ENCODE measurements at places on chromosomes 3 and 15.

GRCh38 chr3:192652727-192653126 lies 74.6 kb downstream of the FGF12 start:
- no peak for DNase-seq

DNA sequence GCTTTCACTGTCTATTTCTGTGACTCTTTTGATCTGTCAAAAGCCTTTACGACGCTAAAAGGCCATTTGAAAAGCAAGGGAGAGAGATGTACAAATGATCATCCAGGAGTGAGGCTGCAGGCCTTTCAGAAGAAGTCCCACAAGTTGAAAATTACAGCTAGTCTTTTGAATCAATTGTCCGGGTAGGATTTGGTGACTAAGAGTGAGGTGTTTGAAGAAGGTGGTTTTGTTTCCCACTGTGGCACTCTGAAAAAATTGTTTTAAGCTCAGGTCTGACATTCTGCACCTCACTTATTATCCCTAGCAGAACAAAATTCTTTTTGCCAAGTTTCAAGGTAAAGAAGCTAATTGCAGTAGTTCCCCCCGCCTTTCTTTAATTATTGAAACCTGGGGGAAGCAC lies 50.8 kb upstream of the TMEM108 start:
- no peak for DNase-seq

GRCh38 chr15:36858423-36858822 lies 241.9 kb downstream of the MEIS2 start:
- no peak for DNase-seq

DNA sequence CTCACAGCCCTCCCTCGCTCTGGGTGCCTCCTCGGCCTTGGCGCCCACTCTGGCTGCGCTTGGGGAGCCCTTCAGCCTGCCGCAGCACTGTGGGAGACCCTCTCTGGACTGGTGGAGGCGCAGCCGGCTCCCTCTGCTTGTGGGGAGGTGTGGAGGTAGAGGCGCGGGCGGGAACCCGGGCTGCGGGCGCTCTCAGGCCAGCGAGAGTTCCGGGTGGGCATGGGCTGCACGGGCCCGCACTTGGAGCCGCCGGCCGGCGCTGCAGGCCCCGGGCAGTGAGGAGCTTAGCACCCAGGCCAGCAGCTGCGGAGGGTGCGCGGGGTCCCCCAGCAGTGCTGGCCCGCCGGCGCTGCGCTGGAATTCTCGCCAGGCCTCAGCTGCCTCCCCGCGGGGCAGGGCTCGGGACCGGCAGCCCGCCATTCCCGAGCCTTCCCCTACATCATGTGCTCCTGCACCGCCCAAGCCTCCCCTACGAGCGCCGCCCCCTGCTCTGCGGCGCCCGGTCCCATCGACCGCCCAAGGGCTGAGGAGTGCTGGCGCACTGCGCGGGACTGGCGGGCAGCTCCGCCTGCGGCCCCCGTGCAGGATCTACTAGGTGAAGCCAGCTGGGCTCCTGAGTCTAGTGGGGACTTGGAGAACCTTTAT lies 46.0 kb upstream of the GSK3B start:
- DNase-seq: no peak

- DNase-seq: no peak
Observed at GRCh38 chr3:60316121-60316797, 935.0 kb downstream of the FHIT start.

DNA sequence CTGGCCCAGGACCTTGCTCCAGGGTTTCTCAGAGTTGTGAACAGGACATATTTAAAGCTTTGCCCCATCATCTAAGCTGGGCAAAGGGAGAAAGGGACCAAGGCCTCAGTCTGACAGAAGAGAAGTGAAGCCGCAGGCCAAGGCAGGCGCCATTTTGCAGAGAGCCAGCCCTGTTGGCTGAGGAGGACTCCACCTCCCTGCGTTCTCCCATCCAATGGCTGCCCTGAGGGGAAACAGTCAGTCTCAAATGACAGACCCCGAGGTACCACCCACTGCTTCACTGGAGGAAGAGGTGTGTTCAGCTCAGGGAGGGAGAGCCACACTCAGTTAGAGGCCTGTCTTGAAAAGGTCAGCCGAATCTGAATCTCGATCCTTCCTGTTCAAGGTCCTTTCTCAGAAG lies 86.1 kb downstream of the ADAMTS17 start:
- DNase-seq: no peak

DNA sequence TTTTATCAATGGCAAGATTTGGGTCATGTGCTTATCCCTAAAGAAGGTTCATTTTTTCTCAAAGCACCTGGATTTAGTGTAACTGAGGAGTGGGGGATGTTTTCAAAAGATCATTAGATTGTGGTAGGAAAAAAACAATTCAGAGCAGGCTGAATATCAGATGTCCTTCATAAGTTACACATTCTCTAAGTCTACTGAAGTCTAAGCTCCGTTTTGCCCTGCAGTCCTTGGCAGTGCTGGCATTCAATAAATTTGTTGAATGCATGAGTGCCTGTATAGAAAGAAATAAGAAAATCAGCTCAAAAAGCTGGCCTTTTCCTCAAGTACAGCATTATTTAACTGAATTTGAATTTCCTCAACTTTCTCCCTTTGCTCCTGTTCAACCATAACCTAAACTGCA lies 819.0 kb upstream of the GRM7 start:
- no peak for DNase-seq

GRCh38 chr15:63941698-63942465 lies 104.4 kb downstream of the DAPK2 start:
- no peak for DNase-seq

DNA sequence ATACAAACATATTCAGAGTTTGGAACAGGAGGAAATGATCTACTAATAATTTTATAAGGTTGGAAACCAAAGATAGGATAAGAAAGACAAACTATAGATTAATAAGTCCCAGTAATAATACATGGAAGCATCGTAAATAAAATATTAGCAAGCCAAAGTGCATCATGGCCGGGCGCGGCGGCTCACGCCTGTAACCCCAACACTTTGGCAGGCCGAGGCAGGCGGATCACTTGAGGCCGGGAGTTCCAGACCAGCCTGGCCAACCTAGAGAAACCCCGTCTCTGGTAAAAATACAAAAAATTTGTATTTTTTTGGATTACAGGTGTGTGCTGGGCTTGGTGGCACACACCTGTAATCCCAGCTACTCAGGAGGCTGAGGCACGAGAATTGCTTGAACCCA lies 14.9 kb downstream of the MUC4 start:
- no peak for DNase-seq

GRCh38 chr15:50758712-50759205 lies 6.7 kb downstream of the SPPL2A start:
- DNase-seq: no peak

- no peak for DNase-seq
Observed at GRCh38 chr3:161014843-161015749, 90.1 kb downstream of the B3GALNT1 start.
